Type B pancreatic cell (in vitro differentiated cells): ENCODE measurements at places on chromosomes 2 and 18. TPM values are rescaled to one million over a fixed set of nuclear protein-coding genes. Genes with fewer than 3 reads are reported as not detected.

DNA sequence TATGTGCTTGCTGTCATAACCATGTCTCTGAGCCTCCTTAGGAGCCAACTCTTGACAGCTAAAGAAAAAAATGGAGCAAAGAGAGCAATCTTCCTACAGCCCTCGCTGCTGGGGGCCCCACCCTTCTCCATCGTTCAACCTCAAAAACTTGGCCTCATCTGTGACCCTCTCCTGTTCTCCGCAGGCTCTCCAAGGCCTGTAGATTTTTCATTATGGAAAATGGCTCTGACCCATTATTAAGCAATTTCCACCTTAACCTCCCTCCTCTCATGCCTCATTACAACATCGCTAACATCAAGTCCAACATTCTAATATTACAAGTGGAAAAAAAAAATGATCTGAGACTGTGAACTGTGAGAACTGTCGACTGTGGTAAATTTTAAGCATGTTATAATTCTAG is 98.7 kb downstream of the SLC8A1 start:
- no peaks in the 10 kb centered on the region for H3K36me3 ChIP-seq
- peaks cover 52% of the 10 kb centered on the region for H3K4me1 ChIP-seq
- DNase-seq: no peak
- no peak overlapping the region for H3K27ac ChIP-seq

- H3K36me3 ChIP-seq: peaks cover 12% of the 10 kb centered on the region
- H3K4me3 ChIP-seq: no peak overlapping the region
- no peaks in the 10 kb centered on the region for H3K27me3 ChIP-seq
- peak overlapping the region; percentile 25 for H3K27ac ChIP-seq
- H3K4me1 ChIP-seq: peaks cover 29% of the 10 kb centered on the region
Observed at GRCh38 chr2:237324837-237325236, 89.1 kb downstream of the COL6A3 start.

GRCh38 chr2:74548900-74549826 is 4.6 kb downstream of the LOXL3 start:
- peaks cover 30% of the 10 kb centered on the region for H3K27me3 ChIP-seq
- H3K27ac ChIP-seq: peak overlapping the region; percentile 69
- no peak for DNase-seq
- H3K36me3 ChIP-seq: no peaks in the 10 kb centered on the region

- H3K27me3 ChIP-seq: no peaks in the 10 kb centered on the region
- H3K36me3 ChIP-seq: peaks cover under 1% of the 10 kb centered on the region
- no peak overlapping the region for H3K4me3 ChIP-seq
- peaks cover 11% of the 10 kb centered on the region for H3K4me1 ChIP-seq
Observed at GRCh38 chr18:12886498-12887126, 2.6 kb upstream of the PTPN2 start.

DNA sequence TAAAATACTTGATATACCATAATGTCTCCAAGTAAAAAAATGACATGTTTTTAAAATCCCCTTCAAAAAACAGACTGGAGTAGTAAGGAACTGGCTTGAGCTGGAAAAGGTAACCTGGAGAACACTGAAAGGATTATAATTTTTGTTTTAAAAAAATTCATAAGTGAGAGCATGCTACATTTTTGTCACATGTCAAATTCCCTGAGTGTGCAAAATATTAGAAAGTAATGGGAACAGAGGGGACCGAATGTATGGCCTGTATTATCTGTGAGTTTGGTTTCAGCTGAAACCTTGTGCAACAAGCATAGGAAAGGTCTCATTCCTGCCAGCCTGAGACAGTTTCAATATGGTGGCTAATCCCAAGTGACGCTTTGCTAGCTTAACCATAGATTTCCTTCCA is 202.5 kb downstream of the SLC39A10 start:
- no peak for DNase-seq
- H3K27me3 ChIP-seq: no peaks in the 10 kb centered on the region
- no peak overlapping the region for H3K27ac ChIP-seq
- no peak overlapping the region for H3K4me3 ChIP-seq
- peaks cover 4% of the 10 kb centered on the region for H3K4me1 ChIP-seq
- H3K36me3 ChIP-seq: no peaks in the 10 kb centered on the region

DNA sequence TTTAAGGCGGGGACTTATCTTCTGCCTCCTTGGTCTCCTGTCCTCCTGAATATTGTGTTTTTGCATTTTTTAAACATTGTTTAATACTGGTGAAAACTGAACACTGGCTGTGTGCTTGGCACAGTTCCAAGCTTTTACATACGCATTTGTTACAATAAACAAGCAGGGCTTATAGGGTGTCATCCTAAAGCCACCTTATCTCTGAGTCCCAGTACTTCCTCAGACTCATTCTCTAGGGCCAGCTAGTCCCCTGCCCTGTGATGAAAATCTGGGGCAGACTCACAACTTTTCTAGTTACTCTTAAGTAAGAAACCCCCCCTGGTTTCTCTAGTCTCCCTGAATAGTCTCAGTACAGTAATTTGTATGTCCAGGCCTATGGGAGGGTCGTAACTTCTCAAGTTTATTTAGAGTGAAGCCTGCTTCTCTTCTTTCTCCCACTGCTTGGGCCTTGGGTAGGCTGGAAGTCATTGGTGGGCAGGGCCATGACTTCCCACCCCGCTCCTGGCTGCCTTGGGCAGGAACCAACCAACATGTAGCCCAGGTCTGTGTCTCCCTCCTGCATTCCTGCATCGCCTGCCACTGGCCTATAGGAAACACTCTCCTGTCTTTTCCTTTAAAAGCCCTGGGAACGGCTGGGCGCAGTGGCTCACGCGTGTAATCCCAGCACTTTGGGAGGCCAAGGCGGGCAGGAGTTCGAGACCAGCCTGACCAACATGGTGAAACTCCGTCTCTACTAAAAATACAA is 7.7 kb upstream of the KCNE4 start:
- no peak for DNase-seq
- no peak overlapping the region for H3K4me3 ChIP-seq
- H3K27ac ChIP-seq: no peak overlapping the region
- peaks cover 38% of the 10 kb centered on the region for H3K4me1 ChIP-seq

DNA sequence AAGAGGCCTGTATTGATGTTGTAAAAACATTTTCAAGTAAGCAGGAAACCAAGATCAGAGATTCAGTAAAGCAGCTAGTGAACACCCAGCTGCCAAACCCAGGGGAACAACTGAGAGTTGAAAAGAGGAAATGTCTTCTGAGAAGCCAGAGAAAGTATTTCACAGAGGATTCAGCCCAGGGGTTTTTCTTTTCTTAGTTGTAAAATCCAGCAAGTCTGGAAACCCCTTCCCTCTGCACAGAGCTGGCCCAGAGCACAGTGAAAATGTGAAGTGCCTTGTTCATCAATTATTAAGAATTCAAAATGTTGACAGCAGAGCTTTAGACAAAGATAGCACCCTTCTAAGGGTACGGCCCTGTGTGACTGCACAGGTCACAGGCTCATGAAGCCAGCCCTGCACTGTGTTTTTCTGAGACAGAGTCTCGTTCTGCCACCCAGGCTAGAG is 28.4 kb downstream of the AFF3 start:
- no peak for DNase-seq
- H3K36me3 ChIP-seq: no peaks in the 10 kb centered on the region
- no peak overlapping the region for H3K27ac ChIP-seq

DNA sequence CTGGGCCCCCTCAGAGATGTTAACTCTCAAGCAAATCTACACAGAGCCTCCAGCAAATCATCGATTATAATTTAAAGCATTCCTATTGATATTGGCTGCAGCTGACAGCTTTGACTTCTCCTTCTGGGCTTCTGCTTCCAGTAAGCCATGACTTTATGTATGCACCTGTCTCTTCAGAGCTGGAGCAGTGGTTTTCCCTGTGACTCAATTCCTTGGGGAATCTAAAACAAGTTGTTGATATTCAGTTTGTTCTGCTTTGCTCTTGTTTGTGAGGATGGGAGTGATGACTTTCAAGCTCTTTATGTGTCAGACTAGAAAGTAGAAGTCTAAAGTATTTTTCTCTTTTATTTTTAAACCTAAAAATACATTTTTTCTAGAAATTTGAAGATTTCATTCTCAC is 45.1 kb upstream of the TNP1 start:
- H3K4me1 ChIP-seq: peaks cover 11% of the 10 kb centered on the region
- H3K27me3 ChIP-seq: no peaks in the 10 kb centered on the region
- no peaks in the 10 kb centered on the region for H3K36me3 ChIP-seq
- H3K27ac ChIP-seq: no peak overlapping the region
- no peak for DNase-seq

GRCh38 chr2:71597756-71598155 is 144.4 kb downstream of the DYSF start:
- no peak for DNase-seq
- H3K27ac ChIP-seq: no peak overlapping the region
- H3K36me3 ChIP-seq: peaks cover 3% of the 10 kb centered on the region
- H3K27me3 ChIP-seq: peaks cover 13% of the 10 kb centered on the region

DNA sequence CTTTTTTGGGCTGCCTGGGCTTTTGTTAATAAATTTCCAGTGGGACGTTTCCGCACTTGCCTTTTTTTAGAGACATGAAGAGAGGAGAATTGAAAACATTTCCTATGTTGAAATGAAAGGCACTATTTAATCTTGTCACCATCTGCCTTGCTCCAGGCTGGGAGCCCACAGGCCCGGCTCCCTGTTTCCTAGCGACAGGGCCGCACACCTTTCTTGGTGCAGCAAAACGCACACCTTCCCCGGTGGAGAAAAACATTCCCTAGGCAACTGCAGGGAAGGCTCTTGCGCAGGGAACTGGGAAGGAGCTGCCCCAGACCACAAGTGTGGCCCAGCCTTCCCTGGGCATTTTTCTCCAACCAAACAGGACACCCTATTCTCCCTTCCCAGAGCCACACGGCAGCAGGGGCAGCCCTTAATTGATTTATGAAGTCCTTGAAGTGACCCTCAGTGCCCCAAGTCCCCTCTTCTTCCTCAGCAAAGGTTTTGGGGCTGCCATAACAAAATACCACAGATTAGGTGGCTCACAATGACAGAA is 132.9 kb upstream of the MSH6 start:
- no peaks in the 10 kb centered on the region for H3K27me3 ChIP-seq
- peaks cover 11% of the 10 kb centered on the region for H3K4me1 ChIP-seq
- no peaks in the 10 kb centered on the region for H3K36me3 ChIP-seq
- no peak overlapping the region for H3K4me3 ChIP-seq
- DNase-seq: no peak

The PDE1A gene
- total RNA-seq: 1.3 and 3.6 TPM in 2 replicates

The DIPK1C gene
- total RNA-seq: 0.26 and 0.36 TPM in 2 replicates
